GM23248 (cell line): ENCODE measurements at places on chromosomes 6 and 20. TPM values are rescaled to one million over a fixed set of nuclear protein-coding genes. Genes with fewer than 3 reads are reported as not detected.

DNA sequence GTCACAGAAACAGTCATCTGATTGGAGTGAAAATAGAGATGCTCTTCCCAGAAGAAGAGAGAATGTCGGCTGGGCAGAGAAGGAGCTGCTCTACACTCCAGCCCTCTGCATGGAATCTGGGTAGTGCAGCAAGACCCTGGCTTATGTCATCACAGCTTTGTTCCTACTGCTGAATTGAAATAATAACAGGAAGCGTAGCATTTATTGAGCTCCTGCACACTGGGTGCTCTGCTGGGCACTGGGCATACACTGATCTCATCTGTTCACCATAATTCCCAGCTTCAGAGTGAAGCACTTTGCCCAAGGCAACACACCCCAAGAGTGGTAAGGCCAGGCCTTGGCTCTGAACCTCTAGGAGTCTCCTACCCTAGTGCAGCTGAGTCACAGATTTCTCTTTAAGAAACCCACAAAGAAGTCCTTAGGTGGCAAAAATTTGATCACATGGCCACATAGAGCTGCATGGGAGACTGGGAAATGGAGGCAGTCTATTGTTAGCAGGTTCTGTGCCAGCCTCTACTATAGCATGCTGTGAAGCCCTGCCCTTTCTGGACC lies 3.9 kb upstream of the SDCBP2 start:
- DNase-seq: no peak

Gene ZSCAN23
- polyA plus RNA-seq: 0.13 and 0.84 TPM in 2 replicates

- DNase-seq: no peak
Observed at GRCh38 chr20:34061695-34062094, 50.3 kb downstream of the EIF2S2 start.

DNA sequence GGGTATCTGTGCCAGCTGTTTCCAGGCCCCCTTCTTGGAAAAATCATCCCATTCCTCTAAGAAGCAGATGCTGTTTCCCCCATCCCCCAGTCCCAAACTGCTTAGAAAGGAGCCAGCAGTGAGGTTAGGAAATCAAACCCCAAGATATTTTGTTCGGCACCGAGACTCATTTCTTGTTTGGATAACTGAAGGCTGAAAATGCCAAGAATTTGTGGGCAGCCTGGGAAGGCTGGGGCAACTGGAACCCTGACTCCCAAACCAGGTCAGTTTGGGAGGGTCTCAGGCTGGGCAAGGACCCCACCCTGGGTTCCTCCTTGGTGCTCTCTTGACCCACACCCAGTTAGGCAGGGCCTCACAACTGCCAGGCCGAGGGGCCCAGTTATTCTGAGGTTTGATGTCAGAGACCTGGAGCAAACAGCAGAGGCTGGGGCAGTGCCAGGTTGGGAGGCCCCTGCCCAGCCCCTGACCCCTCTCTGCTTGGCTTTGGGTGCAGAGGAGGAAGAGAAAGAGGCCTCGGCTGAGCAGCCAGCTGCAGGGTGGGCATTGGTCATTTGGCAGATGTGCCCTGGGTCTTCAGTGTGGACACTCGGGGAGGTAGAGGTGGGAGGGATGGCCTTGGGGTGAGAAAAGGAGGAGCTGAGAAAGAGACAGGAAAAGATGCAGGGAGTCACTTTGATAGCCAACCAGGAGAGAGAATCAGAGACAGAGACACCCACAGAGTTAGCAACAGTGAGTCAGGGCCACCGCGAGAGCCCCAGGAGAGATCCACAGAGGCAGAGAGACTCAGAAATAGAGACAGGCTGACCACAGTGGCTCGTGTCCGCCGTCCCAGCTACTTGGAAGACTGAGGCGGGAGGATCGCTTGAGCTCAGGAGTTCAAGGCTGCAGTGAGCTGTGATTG lies 5.0 kb downstream of the ANGPT4 start:
- DNase-seq: peak; percentile 58

Gene SF3B5
- polyA plus RNA-seq: 192 and 197 TPM in 2 replicates

Gene OPRM1
- polyA plus RNA-seq: not detected in 2 replicates

- peak; percentile 72 for DNase-seq
Observed at GRCh38 chr6:42101186-42101657, 41.2 kb downstream of the C6orf132 start.

DNA sequence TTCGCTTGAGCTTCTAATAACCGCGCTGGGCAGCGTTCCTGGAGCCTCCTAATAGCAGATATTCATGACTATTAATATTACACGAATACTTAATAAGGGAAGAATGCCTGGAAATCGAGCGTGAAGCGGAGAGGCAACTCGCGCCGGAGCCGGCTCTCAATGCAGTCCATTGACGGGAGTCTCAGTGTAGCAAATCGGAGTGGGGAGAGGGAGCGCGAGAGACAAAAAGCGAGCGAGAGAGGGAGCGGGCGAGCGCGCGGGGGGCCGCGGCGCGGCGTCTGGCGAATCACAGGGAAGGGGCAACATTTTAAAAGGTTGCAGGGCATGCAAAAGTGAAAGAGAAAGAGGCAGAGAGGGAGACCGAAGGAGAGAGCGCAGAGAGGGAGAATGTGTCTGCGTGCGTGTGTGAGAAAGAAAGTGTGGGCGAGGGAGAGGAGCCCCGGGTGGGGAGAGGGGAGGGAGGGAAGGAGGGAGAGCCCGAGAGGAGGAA lies 2.9 kb downstream of the TFAP2A start:
- peak; percentile 86 for DNase-seq

DNA sequence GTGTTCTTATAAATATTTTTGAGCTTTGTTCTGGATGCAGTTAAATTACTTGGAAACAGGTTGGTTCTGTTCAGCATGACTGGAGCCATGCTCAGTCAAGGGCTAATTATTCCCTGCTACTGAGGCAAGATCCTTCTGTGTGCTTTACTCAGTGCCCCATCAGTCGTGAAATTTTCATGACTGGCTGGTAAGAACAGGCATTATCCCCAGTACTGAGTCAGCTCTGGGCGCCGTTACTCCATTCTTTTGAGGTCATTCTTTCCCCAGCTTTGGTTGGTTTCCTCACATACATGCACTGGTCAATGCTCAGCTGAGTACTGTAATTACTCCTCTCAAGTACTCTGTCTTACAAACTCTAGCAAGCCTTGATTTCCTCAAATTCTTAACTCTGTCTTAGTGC lies 71.3 kb downstream of the CDKAL1 start:
- DNase-seq: peak; percentile 52

- peak; percentile 60 for DNase-seq
Observed at GRCh38 chr6:169048865-169049205, 204.8 kb downstream of the THBS2 start.
